Stromal cell of bone marrow (primary cell): ENCODE measurements at places on chromosomes 12 and 14.

GRCh38 chr12:55741931-55742680, 816 bp upstream of the GDF11 start:
- DNase-seq: no peak

- no peak for DNase-seq
Measured at GRCh38 chr12:87311206-87311605, 718.0 kb downstream of the C12orf50 start.

DNA sequence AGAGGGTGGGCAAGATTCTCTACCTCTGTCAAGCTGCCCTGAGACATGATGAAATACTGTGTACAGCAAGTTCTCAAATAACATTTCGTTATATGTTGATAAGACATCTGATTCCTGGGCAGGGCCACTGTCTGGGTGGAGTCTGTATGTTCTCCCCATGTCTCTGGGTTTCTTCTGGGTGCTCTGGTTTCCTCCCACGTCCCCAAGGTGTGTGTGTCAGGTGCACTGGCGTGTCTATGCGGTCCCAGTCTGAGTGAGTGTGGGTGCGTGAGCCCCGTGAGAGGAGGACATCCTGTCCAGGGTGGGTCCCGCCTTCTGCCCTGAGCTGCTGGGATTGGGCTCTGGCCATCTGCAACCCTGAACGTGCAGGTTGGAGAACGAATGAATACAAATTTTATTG, 29.6 kb downstream of the KCTD10 start:
- DNase-seq: no peak

DNA sequence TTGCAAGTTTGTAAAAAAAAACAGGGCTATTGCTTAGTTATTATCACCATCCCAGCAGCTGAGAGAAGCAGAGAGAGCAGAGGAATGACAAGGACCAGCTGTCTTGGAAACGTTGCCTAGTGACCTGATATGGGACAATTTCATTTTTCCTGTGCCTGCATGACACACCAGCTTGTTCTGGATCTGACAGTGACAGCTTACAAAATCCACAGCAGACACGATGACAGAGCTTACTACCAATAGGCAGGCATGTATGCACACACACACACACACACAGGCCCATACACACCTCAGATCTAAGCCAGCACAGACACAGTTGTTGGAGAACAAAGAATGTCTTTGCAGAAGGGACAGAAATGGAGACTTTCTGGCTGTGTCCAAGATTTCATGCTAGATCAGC, 25.4 kb downstream of the HSPB8 start:
- DNase-seq: no peak

GRCh38 chr12:62635649-62636048, 169.0 kb downstream of the MON2 start:
- no peak for DNase-seq

- no peak for DNase-seq
Measured at GRCh38 chr14:56805201-56805991, 4.9 kb downstream of the OTX2 start.

GRCh38 chr12:95424271-95424994, 49.5 kb upstream of the METAP2 start:
- DNase-seq: no peak
